GM12878 (cell line): ENCODE measurements at places on chromosomes 5 and 9. TPM values are rescaled to one million over a fixed set of nuclear protein-coding genes. Genes with fewer than 3 reads are reported as not detected.

MSMP gene
- total RNA-seq = 1.1 and 2.4 TPM in 2 replicates

FST gene
- total RNA-seq = 0.23 and 0.43 TPM in 2 replicates

PKD2L2 gene
- total RNA-seq = 0.36 TPM in 1 of 2 replicates, not detected in the other

TAS2R1 gene
- not detected in 2 replicates for total RNA-seq

CD274 gene
- 23.5 and 26.6 TPM in 2 replicates for total RNA-seq

FAM169A gene
- total RNA-seq = 4.1 and 4.5 TPM in 2 replicates

- DNase-seq = no peak
Measured at GRCh38 chr5:171149772-171150171, 159.3 kb upstream of the TLX3 start.

DNA sequence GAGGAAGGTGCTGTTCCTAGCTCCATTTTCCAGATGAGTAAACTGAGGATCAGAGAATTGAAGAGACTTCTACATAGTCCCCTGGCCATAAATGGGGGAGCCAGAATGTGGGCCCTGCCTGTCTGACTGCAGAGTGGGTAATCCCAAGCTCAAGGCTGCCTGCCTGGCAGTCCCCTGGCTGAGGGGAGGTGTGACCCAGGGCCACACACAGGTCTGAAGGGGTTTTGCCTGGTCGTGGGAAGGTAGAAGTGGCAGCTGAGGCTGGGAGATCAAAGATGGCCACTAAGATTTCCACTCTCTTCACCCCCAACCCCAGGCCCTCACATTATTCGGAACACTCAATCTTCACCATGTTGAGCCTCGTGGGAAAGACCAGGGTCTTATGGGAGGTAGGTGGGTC lies 176.3 kb downstream of the MACROH2A1 start:
- no peak for DNase-seq

DNA sequence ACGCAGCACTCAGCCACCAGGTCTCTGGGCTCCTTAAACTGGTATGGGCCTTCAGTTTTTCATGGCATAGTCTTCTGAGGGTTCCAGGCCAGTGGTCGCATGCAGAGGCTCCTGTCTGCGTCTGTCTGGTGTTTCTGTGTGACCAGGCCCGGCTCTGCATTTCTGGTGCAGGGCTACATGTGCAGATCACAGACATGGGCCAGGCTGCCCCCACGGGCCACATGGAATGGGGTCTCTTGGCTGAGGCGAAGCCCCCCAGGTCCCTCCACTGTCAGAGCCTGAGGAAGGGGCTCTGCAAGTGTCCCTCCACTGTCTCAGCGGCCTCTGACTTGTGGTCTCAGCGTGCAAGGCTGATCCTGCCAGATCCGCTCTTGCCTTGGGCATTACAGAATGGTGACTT lies 15.6 kb upstream of the CARD19 start:
- DNase-seq = no peak

DNA sequence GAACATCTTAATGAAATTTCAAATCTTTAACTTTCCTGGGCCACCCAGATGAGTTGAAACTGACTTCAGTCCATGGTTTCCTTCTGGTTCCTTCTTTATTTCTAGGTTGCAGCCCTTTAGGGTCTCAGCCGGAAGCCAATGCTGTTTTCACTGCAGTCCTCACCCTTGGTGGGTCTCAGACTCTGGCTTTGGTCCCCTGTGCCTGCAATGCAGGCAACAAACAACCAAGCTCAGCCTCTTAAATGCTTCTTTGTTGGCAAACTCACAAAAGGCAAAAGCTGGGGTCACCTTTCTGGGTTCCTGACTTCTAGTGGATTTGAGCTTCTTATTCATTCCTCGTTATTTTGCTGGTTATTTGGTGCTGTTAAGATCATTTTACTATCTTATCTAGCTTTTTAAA lies 19.3 kb upstream of the APC start:
- no peak for DNase-seq

- DNase-seq = peak; percentile 23
Measured at GRCh38 chr5:133694181-133694831, 82.0 kb upstream of the FSTL4 start.

- no peak for DNase-seq
Measured at GRCh38 chr5:28014779-28015178, 976.4 kb upstream of the CDH9 start.

GRCh38 chr5:132489871-132490483 lies 596 bp downstream of the IRF1 start:
- no peak for DNase-seq

DNA sequence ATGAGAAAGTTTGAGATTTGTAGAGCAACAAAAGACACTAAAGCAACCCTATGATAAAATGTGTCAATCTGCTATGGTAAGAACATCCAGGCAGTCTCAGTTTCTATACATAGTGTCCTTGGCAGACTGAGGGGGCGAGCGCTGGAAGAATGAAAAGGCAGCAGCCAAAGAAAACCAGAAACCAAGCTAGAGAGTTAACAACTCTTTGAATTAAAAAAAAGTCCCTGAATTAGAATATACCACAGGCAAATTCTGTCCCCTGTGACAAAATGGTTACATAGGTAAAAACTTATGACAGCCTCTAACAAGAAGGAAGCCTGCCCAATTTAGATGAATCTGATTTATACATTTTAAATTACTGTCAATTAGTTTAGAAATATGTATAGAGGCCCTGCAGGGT lies 106.7 kb downstream of the OXCT1 start:
- DNase-seq = no peak

GRCh38 chr9:26033336-26033735 lies 355.1 kb upstream of the TUSC1 start:
- no peak for DNase-seq

DNA sequence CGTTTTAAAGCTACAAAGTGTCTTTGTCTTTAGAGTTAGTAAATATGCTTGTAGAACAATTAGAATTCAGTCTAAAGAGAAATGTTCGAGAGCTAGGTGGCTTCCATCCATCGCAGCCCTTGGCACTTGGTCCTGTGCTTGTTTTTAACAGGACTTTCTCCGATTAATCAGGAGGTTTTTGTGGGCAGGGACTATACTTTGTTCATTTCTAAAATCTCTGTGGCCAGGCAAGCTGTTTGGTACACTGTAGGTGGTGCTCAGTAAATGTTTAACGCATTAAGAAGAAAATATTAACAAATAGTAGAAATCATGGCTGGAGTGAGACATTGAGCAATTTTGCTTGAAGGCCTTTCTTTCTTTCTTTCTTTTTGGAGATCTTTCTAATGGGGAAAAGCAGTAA lies 20.8 kb downstream of the AGXT2 start:
- DNase-seq = no peak

DNA sequence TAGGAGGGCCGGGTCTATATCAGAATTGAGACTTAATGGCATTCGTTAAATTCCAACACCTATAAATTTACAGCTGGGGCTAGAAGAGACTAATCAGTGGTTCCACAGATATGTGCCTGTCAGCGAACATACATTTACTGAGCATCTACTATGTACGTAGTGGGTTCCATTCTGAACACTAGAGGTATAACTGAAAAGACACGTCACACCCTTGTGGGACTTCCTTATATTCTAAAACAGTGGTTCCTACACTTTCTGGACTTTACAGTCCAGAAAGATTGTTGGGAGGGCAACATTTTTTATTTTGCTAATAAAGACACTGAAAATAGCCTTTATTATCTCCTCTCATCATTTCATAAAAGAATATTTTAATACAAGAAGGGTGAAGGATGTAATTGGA lies 140.5 kb downstream of the SCAMP1 start:
- no peak for DNase-seq

- DNase-seq = no peak
Measured at GRCh38 chr5:24623031-24623430, 21.7 kb downstream of the CDH10 start.

- no peak for DNase-seq
Measured at GRCh38 chr5:165202519-165202910, 1697.1 kb downstream of the MAT2B start.

DNA sequence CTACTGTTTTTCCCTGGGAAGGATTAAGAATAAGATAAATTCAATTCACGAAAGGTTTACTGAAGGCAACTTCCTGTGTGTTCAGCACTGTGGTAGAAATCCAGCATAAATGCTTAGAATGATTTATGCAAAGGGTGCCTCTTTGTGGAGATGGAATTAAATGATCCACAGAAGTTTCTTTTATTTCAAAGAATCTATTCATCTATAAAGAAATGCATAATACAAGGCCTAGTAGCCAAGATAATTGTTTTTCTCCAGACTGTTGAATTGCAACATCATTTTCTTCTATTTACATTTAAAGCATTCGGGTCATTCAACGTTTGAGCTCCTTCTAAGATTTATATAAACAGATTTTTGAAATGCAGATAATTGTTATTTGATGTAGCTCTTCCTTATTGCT lies 138.8 kb upstream of the NFIL3 start:
- no peak for DNase-seq

DNA sequence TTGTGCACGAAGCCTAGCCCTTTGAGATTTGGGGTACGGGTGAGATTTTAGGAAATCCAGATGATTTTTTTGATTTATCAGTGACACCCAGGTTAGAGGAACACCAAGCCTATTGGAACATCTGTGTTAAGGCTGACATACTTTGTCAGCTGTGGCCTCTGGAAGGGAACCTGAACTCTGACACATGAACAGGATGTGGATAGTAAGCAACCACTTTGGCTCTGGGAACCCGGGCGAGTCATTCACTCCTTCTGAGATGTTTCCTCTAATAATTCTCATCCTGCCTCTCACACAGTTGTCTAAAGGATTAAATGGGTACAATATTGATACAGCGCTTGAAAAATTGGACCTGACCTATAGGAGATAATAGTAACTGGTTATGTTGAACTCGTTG lies 67.8 kb downstream of the FGF1 start:
- DNase-seq = no peak

DNA sequence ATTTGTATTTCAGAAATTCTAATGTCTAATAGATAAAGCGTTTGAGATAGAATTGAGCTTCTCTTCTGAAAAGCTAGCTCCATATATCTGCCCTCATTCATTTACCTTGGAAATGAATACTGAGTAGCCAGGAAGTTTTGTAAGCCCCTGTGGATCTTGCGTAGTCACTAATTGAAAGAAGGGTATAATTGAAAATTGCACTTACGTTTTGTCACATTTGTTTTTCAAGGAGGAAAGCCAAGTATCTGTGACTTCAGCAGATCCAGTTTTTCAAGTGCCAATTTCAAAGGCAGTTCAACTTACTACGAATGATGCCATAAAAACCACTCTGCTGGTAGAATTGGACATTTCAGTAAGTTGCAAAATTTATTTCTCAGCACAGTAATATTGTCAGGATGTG lies 14.0 kb downstream of the MTRR start:
- no peak for DNase-seq

- DNase-seq = no peak
Measured at GRCh38 chr9:133137451-133138231, 16.6 kb upstream of the RALGDS start.
